MV-4-11 (cell line): ENCODE measurements at places on chromosomes 3 and 15.

- DNase-seq = no peak
Measured at GRCh38 chr3:69712269-69712668, 27.0 kb upstream of the MITF start.

DNA sequence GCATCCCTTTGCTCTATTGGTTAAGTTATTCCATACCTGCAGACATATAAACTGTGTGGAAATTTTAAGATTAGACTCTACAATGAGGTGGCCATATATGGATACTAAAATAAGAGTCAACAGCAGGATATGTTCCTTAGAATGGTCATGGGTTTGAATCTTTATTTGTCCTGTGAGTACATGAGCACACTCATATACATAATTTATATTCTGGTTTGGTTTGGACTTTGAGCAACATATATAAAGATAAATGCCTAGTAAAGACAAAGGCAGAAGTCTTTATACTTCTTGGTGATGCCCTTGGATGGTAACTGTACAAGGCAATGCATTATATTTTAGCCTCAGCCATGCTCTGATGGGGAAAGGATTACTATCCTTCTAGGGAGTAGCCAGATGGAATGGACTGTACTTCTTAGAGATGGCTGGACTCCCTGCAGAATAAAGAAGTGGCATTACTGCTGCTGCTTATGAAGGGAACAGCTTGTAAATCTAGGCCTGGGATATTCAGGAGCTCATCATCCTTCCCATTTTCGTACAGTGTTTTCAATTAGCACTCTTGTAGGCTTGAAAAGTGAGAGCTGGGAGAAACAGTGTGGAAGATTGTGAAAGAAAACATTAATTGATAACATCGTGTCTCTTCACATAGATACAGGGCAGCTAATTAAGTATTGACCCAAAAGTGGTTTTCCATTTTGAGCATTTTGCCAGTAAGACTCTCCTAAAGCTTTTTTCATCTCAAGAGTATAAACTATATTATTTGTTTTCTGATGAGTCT is 60.4 kb downstream of the HMG20A start:
- no peak for DNase-seq

DNA sequence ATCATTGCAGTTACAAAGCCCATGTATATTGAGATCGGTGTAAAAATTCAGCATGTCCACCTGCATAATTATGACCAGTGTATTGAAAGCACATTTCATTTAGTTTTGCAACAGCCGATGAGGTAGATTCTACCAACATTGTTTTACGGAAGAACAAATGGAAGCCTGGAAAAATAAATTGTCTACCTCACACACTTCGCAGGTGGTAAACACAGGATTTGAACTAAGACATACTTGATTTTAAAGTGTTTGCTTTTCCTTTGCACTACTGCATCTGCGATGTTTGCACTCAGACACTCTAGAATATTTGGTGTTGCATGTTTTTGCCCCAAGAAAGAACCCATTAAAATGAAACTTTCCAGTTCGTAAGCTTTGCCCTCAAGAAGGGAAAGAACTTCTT is 148.4 kb downstream of the PGPEP1L start:
- DNase-seq = no peak

DNA sequence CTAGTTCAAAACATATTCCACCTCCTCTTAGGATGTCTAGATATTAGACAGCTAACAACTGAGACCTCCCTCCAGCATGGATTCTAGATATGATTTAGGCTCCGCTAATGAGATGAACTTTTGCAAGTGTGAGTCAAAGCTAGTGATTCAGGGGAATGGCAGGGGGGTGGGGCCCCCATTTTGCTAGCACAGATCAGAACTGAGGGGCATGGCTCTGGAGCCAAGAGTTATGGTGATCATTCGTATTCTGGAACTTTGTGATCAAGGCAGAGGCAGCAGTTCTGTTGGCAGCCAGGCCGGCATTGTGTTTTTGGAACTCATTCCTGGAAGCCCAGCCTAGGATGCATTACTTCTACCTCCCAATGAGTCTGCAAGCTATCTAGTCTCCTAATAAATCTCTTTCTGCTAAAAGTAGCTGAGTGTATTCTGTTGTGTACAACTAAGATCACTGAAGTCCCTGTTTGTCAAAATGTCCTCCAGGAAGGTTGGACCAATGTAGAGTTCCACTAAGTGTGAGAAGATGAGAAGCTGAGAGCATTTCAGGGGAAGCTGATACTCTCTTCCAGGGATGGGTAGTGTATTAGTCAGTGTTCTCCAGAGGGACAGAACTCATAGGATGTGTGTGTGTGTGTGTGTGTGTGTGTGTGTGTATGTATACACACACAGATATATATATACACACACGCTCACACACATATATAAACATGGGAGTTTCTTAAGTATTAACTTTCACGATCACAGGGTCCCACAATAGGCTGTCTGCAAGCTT is 312.7 kb downstream of the TLE3 start:
- DNase-seq = no peak

DNA sequence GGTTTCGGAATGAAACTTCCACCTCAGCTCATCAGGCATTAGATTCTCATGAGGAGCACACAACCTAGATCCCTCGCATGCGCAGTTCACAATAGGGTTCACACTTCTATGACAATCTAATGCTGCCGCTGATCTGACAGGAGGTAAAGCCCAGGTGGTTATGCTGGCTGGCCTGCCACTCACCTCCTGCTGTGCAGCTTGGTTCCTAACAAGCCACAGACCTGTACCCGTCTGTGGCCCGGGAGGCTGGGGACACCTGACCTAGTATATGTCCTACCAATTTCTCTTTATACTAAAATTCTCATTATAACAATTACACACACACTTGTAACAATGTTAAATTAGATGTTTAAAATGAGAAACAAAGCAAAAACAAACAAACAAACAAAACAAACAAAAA is 172.2 kb downstream of the SLC9A9 start:
- no peak for DNase-seq

- DNase-seq = peak; percentile 33
Measured at GRCh38 chr3:71111784-71112440, 471.6 kb downstream of the FOXP1 start.

DNA sequence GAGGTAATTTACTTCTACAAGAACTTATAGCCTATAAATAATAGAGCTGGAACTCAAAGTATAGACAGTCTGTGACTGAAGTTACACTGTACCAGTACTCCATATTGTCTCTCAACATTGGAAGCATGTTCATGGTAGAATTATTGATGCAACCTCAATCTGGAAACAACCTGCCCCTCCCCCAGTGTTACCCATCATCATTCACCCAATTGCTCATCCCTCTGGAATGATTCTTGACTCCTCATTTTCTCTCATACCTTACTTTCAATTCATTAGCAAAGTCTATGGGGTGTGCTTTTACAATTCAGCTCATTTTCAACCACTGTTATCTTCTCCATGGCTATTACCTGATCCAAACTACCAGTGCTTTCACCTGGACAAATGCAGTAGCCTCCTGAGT is 151.7 kb downstream of the CPNE4 start:
- DNase-seq = no peak

DNA sequence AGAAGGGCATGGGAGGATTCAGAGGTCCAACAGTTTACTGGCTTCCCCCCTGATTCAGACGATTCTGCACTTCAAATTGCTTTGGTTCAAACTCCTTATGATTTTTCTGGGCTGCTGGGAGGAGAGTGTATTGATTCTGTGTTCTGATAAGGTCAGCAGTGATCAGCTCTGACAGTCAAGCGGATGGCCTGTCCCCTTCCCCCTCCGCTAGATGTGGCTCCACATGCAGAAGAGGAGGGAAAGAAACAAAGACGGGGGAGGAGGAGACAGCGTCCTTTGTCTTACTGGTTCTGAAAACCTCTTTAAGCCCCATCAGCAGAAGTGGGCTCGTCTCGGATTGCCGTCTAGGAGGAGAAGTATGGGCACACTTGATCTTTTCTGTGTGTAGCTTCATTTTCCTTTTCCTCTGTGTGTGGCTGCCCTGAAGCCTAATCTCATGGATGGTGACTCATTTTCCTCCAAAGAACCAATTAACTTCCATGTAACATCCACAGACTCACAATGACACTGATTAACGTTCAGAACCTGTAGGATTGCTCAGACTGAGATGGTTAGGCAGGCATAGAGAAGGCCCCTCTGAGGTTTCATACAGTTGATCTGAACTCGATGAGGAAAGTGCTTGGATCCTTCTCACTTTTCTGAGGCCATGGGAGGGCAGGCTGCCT is 162.4 kb upstream of the PPP2R3A start:
- no peak for DNase-seq

DNA sequence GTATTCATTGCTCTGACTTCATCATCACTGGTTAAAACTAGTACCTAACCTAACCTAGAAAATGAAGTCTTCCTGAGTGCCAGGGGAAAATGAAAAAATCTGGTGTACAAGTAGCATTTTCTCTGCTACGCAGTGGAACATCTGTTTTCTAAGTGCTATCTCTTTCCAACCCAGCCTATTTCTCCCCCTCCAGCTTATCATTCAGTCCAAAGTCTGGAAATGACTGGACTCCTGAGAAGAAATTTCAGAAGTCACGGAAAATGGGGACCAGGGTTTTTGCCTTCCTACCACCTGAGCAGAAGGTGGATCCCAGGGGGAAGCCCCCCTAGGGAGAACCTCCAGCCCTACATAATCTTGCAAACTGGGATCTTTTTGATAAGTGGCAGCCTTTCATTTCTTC is 9.6 kb upstream of the GLCE start:
- DNase-seq = no peak

DNA sequence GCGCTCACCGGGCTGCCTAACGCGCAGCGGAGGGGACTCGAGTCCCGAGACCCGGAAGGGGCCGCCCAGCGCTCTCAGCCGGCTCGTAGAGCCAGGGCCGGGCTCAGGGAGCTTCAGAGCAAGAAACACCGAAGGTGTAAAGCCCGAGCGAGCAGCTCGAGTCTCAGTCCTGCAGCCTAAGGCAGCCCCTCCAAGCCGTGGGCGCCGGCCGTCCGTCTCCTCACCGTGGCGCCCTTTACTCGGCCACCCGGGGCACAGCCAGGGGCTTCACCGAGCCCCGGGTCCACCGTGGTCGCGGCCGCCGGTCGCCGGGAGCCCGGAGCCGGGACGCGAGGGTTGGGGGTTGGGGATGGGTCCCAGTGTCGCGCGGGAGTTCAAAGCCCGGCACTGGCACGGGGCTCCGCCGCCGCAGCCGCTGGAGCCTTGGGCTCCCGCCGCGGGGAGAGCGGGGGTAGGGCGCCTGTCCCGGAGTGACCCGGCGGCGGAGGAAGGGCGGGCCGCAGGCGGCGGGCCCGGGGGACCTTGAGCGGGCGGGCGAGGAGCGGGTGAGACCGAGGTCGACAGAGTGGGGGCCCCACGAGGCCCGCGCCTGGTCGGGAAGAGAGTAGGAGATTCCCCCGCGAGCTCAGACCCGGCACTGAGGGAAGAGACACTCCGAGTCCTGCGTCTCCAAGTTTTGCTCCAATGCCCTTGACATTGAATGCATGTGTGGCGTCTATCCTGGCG is 26.9 kb upstream of the THRB start:
- no peak for DNase-seq

- DNase-seq = peak; percentile 48
Measured at GRCh38 chr15:56052395-56053045, 59.1 kb upstream of the NEDD4 start.

- no peak for DNase-seq
Measured at GRCh38 chr3:38620236-38620635, 29.3 kb downstream of the SCN5A start.

- no peak for DNase-seq
Measured at GRCh38 chr3:61066800-61067199, 184.5 kb downstream of the FHIT start.

- DNase-seq = no peak
Measured at GRCh38 chr3:159609625-159610024, 379.0 kb upstream of the IL12A start.

DNA sequence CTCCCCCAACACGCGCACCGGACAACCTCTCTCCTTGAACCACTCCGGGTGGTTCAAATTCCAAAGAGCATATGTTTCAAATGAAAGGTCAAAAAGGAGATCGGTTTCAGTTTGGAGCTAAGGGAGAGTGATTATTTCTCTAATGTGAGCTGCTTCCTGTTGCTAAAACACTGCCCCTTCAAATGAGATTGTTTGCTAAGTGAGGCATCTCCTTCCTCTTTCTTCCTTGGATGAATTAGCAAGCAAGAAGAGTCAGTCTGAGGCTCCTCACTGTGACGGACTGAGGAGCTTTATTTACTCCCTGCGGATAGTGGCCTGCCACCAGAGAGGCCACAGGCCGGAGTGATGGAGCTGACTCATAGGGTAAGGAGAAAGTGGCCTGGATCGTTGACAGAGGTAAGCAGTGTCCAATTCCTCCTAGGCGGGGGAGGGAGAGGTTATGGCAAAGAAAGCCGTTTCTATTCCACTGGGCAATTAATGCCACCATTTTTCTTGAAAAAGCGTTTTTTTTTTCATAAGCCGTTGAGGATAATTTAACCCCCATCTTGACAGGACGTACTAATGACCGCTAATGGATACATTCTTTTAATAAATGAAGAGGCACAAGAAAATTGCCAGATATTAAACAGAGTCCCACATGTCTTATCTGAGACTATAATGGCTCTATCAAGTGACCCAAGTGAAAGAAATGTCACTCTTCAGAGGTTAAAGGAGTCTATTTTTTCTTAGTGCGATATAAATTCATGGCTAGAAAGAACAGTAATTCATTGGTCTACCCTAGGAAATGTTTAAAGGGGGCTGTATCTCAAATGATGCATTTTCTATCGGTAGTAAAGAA is 167.0 kb upstream of the ANKRD28 start:
- DNase-seq = peak; percentile 86

GRCh38 chr3:98536456-98537017 is 4.8 kb downstream of the GPR15 start:
- DNase-seq = no peak

GRCh38 chr3:76941376-76941775 is 98.5 kb upstream of the ROBO2 start:
- no peak for DNase-seq

DNA sequence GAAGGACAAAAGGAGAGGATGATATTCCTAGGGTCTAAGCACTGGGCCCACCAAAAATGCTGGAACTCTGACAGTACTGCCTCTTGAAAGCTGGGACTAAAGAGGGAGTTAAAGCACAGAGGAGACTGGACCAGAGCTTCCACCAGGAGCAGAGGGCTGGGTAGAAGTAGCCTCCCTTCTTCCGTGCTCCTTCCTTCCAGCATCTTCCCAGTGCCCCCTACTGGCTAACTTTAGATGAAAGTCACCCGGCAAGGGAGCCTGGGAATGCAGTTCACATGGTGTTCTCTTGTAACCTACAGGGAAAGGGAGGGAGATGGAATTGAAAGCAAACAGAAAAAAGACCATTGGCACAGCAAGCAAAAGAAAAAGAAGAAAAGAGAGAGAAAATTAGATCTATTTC is 106.1 kb upstream of the COL8A1 start:
- DNase-seq = peak; percentile 60

DNA sequence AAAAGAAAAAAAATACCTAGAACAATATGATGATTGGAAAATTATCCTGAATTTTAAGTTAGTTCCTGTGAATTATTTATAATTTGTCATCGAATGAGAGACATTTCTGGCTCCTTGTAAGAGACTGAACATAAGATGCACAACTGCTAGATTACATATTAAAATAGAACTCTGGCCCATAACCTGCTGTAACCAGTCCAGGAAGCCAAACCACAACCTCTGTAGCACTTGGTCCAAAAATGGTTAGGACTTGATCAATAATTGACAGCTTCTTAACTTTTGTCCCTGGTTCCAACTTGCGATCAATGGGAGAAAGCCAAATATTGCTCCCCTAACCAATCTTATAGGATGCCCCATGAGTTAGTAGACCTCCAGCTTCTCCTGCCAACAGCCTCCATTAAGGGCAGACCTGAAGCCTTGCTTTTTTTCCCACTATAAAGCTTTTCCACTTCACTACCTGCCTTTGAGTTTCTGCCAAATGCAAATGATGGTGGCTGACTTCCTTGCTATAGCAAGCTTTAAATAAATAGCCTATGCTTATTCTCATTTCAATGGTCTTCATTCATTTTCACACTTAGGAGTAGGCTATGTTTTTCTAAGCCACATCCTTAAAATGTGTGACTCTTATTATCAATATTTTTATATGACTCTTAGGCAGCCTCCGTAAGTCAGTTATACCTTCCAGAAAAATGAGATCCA is 224.0 kb upstream of the ARHGEF26 start:
- DNase-seq = no peak
